ENCODE measurements at places on chromosomes 1 and 21. TPM values are rescaled to one million over a fixed set of nuclear protein-coding genes. Genes with fewer than 3 reads are reported as not detected.

HLX gene
- total RNA-seq, result 2.4 TPM

FCRL4 gene
- total RNA-seq, result not detected

FCER1G gene
- total RNA-seq, result 0.86 TPM

PATJ gene
- 1.6 TPM for total RNA-seq

OR2T35 gene
- not detected for total RNA-seq

KRTAP10-12 gene
- total RNA-seq, result not detected

All from LHCN-M2 (cell line).